Right ventricle myocardium superior (tissue), 1 donor: ENCODE measurements at places on chromosomes 1 and 21. TPM values are rescaled to one million over a fixed set of nuclear protein-coding genes. Genes with fewer than 3 reads are reported as not detected.

DNA sequence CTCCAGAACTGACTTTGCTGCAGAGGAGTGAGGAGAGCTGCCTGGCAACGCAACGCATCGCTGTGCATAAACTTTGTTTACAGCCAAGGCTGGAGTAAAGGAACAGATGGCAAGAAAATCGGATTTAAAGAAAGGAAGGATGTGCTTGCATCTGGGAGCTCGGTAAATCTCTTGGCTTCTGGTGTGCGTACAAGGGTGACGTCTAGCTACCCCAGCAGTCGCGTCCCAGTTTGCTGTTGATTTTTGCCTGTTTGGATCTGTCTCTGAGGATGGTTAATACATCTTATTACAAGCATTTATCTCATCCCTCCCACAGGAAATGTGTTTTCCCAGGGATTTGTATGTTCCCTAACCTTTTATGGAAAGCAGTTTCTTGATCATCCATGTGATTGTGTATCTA, 73.3 kb upstream of the RALGPS2 start:
- DNase-seq, result no peak

- no peak for DNase-seq
Measured at GRCh38 chr1:169483500-169483966, 2.2 kb downstream of the SLC19A2 start.

- DNase-seq, result no peak
Measured at GRCh38 chr1:211135342-211135950, 1.5 kb upstream of the KCNH1 start.

DNA sequence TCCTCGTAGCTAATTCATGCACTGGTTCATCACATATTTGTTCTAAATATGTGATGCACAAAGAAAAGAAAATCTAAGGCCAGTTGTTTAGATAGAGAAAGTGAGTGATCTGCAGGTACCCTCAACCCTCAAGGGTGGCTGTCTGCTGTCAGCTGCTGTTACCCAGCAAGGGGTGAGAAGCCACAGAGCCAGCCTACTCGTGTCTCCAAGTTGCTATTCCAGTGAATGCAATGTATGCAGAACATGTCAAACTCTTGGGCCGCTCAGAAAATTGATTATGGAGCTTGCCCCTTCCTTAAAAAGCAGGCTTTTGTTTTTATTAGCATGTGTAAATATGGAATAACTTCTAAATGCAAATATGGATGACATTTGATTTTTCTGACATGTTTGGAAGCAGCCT, 336.3 kb upstream of the ST6GALNAC5 start:
- DNase-seq, result no peak

DNA sequence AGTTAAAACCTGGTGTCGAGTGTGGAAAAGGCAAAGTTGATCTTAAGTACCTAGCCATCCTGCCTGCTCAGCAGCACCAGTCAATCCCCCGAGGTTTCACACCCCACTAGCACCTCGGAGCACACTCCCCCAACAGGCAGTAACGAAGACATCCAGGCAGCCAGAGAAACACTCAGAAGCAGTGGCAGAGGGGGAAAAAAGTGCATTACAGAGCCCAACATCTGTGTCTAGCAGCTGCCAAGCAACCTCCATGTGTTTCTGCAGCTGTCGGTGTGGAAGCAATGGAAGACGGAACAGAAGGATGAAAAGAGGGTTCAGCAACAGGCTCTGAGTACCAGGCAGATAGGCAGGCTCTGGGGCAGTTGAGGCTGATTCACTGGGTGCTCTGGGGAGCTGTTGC, 73.4 kb upstream of the PROX1 start:
- DNase-seq, result no peak

Gene XCL2
- total RNA-seq, result not detected
